ENCODE measurements at places on chromosomes 3 and 15.

DNA sequence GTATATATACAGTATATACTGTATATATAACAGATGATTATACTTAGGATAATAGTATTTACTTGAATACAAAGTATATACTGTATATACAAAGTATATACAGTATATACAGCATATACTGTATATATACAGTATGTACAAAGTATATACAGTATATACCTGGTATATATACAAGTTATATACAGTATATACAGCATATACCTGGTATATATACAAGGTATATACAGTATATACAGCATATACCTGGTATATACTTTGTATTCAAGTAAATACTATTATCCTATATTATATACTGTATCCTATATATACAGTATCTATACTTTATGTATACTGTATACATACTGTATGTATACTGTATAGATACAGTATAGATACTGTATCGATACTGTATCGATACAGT is 14.6 kb upstream of the CPOX start:
- no peak for DNase-seq

DNA sequence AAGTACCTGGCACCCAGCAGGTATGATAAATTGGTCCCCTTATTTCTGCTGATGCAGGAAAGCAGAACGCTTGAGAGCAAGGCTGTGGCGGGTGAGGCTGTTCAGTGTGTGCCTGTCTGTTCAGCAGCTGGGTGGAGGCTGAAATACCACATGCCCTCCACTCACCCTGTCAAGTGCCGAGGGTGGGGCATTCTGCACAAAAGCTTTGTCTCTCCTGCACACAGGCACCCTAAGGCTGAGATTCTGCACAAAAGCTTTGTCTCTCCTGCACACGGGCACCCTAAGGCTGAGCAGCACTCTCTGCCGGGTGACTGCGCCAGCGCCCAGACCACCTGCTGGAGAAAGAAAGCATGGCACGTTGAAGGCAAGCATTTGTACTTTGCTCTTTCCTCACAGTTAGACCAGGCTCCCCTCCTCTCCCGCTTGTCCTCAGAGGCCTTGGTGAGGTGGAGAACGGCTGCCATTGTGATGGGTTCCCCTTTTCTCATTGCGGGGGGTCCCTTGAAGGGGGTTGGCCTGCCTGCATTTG is 97.5 kb downstream of the BDH1 start:
- no peak for DNase-seq

DNA sequence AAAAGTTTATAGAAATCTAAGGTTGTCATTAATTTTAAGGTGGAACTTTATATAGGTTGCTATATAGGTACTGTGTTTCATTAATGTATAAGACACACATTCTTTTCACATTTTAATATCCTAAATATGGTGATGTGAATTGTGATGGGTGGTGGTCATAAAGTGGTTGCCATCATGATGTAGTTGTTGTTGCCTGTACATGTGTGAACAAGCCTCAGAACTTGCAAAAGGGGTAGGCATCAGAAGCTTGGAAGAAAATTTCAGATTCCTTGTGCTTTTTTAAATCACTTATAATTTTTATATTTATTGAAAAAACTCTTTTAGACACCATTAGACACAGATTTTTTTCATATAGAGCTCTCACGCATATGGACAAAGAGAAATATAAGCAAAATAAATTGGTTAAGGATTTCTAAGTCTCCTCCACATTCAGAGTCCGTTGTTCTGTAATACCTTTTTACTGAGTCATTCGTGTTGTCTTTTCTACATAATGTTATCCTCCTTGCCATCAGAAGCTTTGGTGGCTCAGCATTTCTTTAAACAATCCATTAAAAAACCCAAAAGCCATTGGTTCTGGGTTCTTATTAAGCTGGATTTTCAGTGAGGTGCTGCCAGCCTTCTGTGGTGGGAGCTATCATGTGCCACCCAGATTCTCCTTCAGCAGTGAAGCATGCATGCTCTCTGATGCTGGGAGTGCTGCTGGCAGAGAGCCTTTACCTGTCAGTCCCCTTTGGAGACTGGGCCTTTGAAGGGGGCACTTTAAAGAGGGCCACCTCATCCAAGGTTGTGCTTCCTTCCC is 140.4 kb upstream of the GALNT15 start:
- no peak for DNase-seq

DNA sequence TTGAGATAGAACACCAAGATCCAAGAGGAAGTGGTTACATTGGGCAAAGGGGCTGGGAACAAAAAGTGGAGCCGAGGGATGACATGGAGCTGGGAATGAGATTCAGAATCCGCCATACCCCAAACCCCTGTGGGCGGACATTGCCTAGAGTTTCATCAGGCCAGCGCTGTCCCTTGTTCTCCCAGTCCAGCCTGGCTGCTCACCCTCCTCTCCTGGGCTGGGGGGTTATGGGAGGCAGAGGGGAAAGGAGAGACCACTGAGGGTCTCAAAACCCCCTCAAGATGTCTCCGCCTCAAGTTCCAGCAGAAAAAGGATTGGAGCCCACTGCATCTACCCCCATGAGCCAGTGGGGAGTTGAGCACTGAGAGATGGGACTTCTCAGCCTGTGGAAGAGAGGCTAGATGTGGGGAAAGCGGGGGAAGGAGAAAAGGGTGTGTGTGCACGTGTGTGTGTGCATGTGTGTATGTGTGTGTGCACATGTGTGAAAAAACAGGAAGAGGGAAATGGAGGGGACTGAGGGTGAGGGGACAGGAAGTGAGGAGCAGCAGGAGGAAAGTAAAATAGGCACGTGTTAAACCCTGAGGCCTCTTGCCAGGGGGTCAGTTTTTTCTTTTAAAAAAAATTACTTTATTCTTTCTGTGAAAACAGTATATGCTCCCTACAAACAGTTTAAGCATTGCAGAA is 14.3 kb downstream of the GRM2 start:
- no peak for DNase-seq

DNA sequence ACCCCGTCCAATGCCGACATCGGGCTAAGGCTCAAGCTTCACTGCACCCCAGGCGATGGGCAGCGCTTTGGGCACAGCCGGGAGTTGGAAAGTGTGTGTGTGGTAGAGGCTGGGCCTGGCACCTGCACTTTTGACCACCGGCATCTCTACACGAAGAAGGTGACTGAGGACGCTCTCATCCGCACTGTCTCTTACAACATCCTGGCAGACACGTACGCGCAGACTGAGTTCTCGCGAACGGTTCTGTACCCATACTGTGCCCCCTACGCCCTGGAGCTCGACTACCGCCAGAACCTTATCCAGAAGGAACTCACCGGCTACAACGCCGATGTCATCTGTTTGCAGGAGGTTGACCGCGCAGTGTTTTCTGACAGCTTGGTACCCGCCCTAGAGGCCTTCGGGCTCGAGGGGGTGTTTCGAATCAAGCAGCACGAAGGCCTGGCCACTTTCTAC is 1.0 kb downstream of the PDE12 start:
- no peak for DNase-seq

GRCh38 chr15:63052961-63053698 is 10.6 kb downstream of the TPM1 start:
- no peak for DNase-seq

DNA sequence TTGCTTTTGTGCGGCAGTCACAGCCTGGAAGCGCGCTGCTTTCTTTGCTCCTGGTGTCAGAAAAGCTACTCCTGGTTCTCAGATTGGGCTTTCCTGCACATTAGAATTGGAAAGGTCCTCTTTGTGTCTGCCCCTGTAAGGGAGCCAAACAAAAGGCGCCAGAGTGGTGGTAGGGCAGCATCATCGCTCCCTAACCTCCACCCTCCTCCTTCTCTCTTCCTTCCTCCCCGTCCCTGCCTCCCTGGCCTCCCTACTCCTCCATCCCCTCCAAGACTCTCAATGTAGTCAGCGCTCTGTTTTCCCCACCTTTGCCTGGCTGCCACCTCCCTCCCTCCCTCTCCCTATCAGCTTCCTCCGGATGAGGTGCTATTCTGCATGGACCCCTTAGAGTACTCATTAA is 65.3 kb downstream of the SH3GL3 start:
- no peak for DNase-seq

- no peak for DNase-seq
Observed at GRCh38 chr3:187689984-187690383, 12.4 kb downstream of the RTP2 start.

DNA sequence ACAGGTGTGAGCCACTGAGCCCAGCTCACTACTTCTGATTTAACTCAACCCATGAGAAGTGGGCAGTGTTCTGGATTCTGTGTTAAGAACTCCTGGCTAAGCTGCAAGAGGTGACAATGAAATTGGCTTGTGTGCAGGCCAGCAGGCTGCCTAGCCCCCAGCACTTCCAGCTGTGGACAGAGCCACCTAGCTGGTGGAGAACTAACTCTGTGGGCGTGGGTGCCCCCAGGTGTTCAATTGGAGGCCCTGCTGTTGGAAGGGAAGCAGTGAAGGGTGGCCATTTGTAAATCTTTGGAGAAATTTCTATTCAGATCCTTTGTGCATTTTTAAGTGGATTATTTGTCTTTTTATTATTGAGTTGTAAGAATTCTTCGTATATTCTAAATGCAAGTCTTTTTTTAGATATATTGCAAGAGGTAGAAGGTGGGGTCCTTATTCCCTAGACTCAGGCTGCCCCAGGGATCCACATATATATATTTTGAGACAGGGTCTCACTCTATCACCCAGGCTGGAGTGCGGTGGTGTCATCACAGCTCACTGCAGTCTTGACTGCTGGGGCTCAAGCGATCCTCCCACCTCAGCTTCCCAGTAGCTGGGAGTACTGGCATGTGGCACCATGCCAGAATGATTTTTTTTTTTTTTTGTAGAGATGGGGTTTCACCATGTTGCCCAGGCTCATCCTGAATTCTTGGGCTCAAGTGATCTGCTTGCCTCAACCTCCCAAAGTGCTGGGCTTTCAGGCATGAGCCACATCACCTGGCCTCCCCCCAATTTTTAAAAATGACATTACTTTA is 7.2 kb upstream of the SCAMP5 start:
- no peak for DNase-seq

DNA sequence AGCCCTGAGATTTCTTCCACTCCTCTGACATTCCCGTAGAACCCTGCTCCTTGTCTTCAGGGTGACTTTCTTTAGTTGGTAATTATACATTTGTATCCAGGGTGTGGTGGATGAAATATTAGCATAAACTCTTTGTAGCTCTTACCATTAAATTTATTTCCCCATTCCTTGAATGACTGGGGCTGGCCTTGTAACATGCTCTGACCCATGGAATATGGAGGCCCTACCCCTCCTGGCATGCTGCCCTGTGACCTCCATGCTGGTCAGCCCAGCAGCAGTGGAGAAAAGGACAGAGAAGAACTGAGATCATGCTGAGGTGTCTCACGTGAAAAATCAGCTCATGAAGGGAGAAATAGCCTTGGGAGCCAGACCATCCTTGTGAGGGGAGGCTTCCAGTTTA is 96.1 kb upstream of the PROK2 start:
- DNase-seq = no peak

GRCh38 chr3:118766306-118766669 is 268.4 kb downstream of the IGSF11 start:
- no peak for DNase-seq

- no peak for DNase-seq
Observed at GRCh38 chr15:19943515-19943914, 598.1 kb downstream of the GOLGA6L6 start.

DNA sequence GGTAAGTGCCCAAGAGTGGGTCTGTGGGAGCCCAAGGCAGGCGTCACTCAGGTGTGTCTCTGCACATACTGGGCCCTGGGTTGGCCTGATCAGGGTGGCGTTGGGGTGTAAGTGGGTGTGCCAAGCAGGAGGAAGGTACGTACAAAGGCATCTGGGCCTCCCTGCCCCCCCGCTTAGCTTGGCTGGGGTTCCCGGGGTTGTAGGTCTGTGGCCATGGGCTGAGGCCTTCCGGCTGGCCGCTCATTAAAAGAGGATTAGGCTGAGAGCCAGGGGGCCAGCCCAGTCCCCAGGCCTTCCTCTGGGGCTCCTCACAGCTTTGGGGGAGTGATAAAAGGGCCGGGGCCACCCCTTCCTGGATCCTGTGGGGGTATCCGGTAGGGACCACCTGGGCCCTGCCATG is 13.3 kb downstream of the SEMA3F start:
- DNase-seq = no peak

- DNase-seq = no peak
Observed at GRCh38 chr3:128906031-128906803, 26.8 kb downstream of the ACAD9 start.

DNA sequence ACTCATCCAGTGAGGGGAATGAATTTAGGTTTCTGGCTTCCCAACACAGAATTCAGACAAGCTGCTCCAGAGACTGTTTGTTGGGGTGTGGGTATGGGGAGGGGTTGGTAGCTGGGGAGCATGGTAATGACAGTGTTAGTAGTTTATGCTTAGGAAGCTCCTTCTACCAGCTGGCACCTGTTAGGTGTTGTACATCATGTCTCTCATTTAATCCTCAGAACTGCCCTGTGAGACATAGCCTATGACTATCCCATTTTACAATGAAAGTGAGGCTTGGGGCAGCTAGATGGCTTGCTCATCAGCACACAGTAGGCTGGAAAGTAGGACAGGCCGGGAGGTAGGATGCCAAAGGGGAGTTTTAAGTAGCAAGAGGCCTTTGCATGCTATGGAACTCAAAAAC is 2.5 kb downstream of the EIF4E3 start:
- DNase-seq = no peak

- DNase-seq = no peak
Observed at GRCh38 chr3:46663591-46664135, 29.8 kb downstream of the ALS2CL start.

DNA sequence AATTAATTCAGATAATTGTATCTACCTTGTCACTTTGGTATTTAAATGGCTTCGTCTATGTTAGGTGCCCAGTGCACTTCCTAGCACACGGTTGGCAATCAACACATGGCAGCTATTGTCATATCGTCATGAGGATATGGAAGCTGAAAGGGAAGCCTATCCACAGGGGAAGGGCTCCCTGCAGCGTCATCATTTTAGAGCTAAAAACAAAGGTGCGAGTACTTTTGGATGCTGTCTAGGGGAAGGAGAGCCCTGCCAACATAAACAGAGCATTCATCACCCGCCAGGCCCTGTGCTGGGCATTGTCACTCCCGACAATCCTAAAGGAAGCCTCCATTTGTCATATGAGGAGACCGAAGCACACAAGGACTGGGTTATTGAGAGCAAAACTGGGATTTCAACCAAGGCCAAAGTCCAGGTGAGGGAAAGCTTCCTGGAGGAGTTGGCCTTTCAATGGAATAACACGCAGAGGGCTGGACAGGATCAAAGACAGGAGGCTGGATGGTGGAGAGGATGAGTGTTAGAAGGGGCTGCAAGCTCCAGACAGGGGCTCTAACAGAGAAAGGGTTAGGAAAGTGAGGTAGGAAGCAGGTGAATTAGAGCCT is 8.0 kb upstream of the PARL start:
- no peak for DNase-seq

GRCh38 chr15:86021281-86022264 is 58.1 kb upstream of the AGBL1 start:
- DNase-seq = no peak

GRCh38 chr3:9778143-9779074 is 8.7 kb upstream of the CAMK1 start:
- DNase-seq = no peak

- no peak for DNase-seq
Observed at GRCh38 chr3:44074181-44074580, 167.5 kb upstream of the TOPAZ1 start.

- no peak for DNase-seq
Observed at GRCh38 chr3:127580327-127581060, 10.0 kb downstream of the TPRA1 start.

Measured in stimulated activated CD8-positive, alpha-beta memory T cell treated with anti-CD3 and anti-CD28 coated beads, Interleukin-4, amount 100 ng/mL, for 1 hour (primary cell).